ENCODE measurements at places on chromosomes 16 and 17. TPM values are rescaled to one million over a fixed set of nuclear protein-coding genes. Genes with fewer than 3 reads are reported as not detected.

DNA sequence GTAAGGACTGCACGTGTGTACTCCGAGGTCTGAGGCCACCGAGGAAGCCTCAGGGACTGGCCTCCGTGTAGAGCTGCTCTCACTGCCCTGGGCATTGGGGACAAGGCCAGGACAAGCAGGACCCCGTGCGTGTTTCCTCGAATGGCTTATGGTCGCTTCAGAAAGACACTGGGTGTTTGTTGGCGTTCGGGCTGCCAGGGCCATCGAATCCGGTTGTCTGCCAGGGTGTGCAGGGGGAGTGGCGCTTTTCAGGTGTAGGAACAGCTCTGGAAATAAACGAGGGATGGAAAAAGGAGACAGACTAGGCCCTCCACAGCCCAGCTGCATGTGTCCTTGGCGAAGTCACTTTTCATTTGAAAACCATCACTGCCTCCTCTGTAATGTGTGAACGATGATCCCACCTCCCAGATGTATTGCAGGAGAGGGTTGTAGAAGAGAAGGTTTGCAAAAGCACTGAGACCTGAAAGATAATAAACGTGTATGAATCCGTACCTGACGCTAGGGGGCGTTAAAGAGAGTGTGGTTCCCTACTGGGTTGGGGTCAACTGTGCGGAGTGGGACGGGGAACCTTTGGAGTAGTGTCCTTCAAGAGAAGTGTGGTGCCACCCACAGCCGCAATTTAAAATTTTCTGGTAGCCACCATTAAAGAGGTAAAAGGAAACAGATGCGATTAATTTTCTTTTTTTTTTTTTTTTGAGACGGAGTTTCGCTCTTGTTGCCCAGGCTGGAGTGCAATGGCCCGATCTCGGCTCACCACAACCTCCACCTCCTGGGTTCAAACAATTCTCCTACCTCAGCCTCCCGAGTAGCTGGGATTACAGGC, 2.1 kb upstream of the ZSCAN10 start:
- peak; percentile 71 for DNase-seq

DNA sequence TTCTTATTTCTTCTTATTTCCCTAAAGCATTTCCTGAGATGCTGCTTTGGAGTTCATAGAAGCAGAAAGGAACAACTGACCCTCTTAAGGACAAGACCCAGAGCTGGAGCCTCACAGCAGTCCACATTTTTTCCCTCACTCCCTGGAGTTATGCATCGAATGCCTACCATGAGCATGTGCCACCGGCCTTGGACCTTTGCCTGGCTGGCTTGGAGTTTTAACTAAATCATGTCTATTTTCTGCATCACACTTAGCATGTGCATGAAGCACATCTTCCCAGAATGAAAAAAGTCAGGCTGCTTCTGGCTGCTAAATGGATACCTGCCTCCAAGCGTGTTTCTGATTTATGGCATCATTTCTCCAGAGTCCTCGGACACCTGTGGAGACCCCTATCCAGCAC, 104.5 kb downstream of the SPACA3 start:
- DNase-seq = no peak

GRCh38 chr17:40177275-40177874, at the start of gene RAPGEFL1:
TSS of gene RAPGEFL1 (plus strand) at chr17:40177470. CDS start at chr17:40177862, 392 bp downstream.
- peak; percentile 75 for DNase-seq

DNA sequence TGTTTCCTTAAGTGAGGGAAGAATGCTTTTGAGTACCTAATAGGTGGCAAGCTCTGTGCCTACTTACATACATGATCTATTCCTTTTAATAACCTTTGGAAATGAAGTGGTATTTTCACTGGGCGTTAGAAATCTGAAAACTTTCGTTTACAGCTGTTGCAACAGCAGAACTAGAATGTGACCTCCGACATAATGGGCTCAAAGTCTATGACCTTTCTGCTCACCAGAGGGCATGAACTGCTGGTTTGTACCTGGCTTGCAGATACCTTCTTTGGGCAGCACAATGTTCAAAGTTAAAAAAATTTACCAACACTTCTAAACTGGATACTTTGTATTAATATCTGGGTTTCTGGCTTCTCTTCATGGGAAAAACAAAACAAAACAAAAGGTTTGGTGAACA, 24.3 kb downstream of the CA4 start:
- DNase-seq = no peak

DNA sequence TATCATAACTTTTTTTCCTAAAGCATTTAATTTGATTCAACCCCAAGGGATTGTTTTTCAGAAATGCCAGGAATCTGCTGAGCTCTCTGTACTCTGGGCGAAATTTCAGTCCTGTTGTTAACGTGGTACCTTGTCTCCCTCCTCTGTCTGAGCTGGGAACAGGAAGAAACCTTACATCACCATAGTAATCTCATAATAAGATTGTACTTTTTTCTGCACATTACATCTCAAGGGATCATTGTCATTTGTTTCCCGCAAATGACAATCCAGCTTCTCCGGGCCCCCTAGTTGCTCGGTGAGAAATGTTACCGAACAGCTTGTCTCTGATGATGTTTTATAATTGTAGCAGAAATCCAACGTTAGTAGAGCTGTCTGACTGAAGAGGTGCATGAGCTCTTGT, 152.7 kb upstream of the ERCC4 start:
- DNase-seq = no peak

DNA sequence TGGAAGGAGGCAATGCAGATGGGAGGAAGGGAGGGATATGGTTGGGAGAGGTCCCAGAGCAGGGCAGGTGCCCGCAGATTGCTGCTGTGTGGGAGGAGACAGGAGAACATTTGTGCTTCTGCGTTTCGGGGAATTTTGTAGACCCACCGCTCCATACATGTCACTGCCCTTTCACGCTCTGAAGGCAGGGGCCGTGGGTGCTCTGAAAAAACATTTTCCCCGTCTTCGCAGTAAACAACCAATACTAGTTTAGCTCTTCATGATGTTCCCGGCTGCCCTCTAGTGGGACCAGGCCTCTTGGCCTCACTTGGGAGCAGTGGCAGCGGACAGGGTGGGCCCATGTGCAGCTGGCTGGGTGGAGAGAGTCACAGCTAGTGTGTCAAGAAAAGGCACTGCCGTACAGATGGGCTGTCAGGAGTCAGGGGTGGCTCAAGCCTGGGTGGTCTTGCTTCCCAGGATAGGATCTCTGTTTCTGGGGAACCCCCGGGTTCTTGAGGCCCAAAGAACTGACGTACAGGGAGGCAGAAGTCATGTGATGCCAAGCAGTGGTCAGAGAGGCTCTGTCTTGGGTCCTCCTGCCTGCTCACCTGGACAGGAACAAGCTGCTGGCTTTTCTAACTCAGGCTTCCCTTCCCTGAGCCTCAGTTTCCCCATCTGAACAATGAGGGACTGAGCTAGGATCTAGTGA, 46.5 kb upstream of the CPNE2 start:
- DNase-seq = peak; percentile 76

DNA sequence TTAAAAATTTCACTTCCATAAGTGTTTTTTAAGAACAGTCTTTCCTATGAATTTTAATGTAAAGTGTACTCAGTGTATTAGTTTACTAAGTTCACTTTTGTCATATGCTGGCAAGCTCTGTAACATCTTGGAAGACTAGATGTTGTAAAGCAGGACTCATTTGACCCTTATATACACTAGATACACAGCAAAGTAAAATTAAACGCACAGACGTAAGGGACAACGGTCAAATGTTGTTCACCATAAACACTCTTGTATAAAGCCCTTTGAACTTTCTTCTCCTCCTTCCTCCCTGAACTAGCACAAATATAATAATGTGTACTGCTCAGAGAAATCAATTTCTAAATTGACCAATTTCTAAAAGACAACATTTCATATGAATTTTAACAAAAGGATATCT, 7.0 kb upstream of the GOT2 start:
- no peak for DNase-seq

- no peak for DNase-seq
Measured at GRCh38 chr16:1285669-1286512, 23.5 kb upstream of the UBE2I start.

GRCh38 chr17:65023791-65024190, 32.7 kb downstream of the GNA13 start:
- no peak for DNase-seq

DNA sequence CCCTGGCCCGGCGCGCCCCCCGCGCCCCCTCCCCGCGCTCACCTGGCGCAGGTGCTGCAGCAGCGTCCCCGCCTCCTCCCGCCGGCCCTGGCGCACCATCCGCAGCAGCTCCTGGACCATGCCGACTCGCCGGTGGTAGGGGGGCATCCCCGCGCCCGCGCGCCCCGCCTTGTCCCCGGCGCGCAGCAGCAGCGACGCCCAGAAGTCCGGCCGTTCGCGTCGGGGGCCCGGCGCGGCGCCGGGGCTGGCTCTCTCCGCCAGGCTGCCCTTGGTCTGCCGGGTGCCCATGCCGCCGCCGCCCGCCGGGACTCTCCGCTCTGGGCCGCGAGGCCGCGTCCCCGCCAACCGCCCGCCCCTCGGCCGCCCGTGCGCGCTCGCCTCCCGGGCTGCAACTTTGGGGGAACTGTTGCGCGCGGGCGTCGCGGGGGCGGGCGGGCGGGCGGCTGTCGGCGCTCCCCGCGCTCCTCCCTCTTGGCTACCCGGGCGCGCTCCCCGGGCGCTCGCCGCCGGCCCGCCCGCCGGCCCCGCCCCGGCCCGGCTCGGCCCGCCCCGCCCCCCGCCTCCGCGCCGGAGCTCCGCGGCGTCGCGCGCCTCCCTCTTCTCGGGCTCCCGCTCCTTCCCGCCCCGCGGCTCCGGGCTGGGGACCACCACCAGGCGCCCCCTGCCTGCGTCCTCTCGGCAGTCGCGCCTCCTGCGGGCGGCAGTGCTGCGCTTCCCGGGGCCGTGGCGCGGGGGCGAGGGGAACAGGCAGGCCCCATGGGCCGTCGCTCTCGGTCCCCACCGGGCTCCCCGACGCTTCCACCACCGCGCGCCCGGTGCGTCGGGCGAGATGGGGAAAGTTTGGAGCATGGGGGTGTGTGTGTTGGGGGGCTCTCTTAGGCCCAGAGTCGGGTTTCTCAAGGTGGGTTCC, at the start of gene LRRC75A:
Gene LRRC75A, minus strand, starts transcription at position 491 of the 910 bp plus-strand sequence. Its CDS starts 203 bp downstream, at position 288.
- DNase-seq = peak; percentile 33

DNA sequence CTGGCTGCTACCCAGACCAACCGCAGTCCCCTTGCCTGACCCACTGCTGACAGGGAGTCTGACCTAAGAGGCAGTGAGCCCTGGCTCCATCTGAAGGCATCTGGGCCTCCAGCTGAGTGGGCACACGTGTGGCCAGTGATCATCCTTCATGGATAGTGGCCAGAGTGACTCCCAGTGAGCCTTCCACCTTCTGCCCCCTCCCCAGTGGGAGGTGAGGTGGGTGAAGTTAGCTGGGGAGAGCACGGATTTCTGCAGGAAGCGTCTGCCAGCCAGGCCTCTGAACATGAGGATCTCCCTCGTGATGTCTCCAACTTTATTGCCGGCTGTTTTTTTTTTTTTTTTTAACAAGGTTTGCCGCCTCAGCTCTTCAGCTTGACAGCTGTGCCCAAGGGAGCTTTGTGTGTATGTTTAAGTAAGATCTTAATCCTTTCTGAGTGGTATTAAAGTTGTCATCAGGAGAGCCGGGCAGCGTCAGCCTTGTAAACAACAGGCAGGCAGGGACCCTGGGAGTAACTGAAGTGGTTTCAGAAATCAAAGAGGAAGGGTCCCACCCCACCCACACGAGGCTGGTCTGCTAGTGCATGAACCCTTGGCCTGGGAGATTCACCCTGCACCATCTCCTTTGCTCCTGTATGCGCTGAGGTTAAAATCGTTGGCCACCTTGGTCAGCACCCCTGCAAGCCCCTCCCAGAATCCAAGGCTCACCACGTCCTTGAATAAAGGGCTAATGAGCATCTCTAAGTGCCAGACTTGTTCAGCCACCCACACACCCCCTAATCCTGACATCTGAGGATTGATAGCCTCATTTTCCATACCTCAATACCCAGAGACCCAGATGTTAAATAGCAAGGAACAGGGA, 33.3 kb downstream of the RHBDL3 start:
- no peak for DNase-seq

DNA sequence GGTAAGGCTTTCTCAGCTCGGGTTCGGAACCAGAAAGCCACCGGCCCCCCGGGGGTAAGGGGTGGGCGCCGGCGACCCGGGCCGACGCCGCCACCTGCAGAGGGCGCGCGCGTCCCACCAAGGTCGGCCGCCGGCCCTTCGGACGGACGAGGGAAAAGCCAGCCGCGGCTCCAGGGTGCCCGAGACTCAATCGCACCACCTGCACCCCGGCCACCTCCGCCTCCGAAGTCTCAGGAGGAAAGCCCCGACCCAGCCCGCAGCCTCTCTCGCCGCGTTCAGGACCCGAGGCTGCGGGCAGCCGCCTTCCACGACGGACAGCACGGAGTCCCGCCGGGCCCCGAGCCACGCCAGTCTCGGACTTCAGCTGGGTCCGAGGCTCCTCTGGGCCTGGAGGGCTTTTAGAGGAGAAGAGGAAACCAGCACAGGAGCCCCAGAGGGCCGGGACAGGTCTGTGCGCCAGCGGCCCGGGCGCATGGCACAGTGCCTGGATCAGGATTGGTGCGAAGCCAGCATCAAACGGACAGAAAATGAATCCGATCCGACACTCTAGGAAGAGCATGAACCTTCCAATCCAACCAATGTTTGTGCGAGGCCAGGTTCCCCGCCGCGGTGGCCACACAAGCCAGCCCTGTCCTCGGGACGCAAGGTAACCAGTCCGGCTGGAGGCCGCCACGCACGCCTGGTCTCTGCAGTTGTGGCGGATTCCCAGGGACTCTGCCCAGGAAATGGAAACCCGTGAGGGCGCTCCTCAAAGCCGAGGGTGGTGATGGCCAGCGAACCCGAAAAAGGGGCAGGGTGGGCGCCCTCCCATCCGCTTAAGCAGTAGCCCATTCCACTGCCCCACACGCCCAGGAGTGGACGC, 6.7 kb downstream of the CBX8 start:
- peak; percentile 62 for DNase-seq

- DNase-seq = peak; percentile 3
Measured at GRCh38 chr17:66829883-66830282, 5.0 kb upstream of the CACNG5 start.

GRCh38 chr17:41503202-41503601, 2.2 kb downstream of the KRT13 start:
- DNase-seq = no peak

GRCh38 chr17:81426393-81427172, 31.3 kb downstream of the BAHCC1 start:
- no peak for DNase-seq

RMI2 gene
- 5.1 TPM for total RNA-seq

GUCY2D gene
- total RNA-seq = not detected

TUBB3 gene
- 102 TPM for total RNA-seq

CDR2L gene
- total RNA-seq = 23.5 TPM

ROGDI gene
- total RNA-seq = 22.5 TPM

HIGD1B gene
- total RNA-seq = not detected

CMTM2 gene
- total RNA-seq = not detected

All from dermis blood vessel endothelial cell (primary cell).